ENCODE measurements at places on chromosomes 3 and 15.
A peak's percentile ranks its signal among the peaks of the same experiment; 100 is the strongest.

GRCh38 chr3:50542177-50543034 lies 25.1 kb downstream of the C3orf18 start:
- no peaks in the 10 kb centered on the region for H3K4me1 ChIP-seq
- H3K36me3 ChIP-seq = no peaks in the 10 kb centered on the region

DNA sequence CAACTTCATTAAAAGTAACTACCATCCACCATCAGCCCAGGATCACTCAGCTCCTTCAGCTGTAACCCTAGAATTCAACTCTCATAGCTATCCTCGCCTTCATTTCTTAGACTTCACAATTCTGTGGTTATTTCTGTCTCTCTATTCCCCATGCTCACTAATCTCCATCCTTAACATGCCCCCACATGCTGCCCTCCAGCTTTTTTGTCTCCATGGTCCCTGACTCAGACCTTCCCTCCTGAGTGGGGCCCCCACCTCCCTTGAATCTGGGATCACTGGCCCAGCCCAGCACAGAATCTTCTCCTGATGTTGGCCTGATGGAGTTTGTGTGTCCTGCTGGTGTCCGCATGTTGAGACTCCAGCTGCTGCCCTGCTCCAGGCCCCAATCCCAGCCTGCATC lies 41.7 kb downstream of the CHST14 start:
- H3K4me1 ChIP-seq = no peaks in the 10 kb centered on the region
- H3K4me3 ChIP-seq = no peak overlapping the region
- 0 out of 2 replicates have a peak, but pooled peaks cover 7% of the 10 kb centered on the region for H3K27me3 ChIP-seq
- H3K36me3 ChIP-seq = no peaks in the 10 kb centered on the region
- no peak for DNase-seq
- no peak overlapping the region for H3K27ac ChIP-seq

DNA sequence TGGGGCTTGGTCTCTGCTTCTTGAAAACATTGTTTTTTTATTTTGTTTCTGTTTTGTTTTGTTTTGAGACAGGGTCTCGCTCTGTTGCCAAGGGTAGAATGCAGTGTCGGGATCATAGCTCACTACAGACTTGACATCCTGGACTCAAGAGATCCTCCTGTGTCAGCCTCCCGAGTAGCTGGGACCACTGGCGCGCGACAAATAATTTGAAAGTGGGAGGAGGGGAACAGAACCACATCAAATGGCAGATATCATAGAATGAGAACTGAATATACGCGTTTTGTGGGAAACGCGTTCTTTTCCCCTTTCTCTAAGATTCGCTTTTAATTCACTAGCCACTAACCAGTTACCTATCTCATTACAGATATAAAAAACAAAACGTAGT lies 641 bp upstream of the VPS13C start:
- peak overlapping the region; percentile 100 for H3K4me3 ChIP-seq
- peaks cover 4% of the 10 kb centered on the region for H3K4me1 ChIP-seq
- peak overlapping the region; percentile 77 for H3K27ac ChIP-seq
- no peaks in the 10 kb centered on the region for H3K27me3 ChIP-seq
- no peak for DNase-seq

DNA sequence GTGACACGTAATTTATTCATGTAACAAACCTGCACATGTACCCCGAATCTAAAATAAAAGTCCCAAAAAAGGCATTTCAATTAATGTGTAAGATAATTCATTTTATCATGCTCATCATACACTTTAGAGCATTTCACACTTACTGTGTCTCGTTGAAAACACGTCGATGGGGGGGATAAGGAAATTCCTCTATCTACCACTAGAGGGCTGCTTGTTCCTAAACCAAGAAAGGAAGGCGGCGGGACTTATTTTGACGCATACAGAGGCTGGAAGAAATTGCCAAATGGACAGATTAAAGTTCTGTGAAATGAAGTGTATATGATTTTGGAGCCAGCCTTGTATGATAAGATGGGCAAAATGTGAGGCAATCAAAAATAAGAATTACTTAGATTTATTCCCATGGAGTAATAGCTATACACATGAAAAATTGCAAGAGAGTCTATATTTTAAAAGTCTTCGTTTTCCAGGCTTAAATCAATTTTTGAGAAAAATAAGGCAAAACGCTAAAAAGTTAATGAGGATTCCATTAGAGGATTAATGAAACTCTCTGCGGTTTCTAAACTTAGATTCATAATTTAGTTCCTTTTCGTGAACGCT lies 346.8 kb downstream of the CNTN3 start:
- no peak overlapping the region for H3K27ac ChIP-seq
- no peaks in the 10 kb centered on the region for H3K36me3 ChIP-seq
- H3K27me3 ChIP-seq = no peaks in the 10 kb centered on the region
- DNase-seq = peak; percentile 74
- peaks cover 46% of the 10 kb centered on the region for H3K4me1 ChIP-seq

GRCh38 chr3:27533718-27534573 lies 49.8 kb upstream of the SLC4A7 start:
- H3K4me3 ChIP-seq = peak overlapping the region; percentile 16
- peak; percentile 99 for DNase-seq
- no peaks in the 10 kb centered on the region for H3K27me3 ChIP-seq
- H3K27ac ChIP-seq = peak overlapping the region; percentile 91

DNA sequence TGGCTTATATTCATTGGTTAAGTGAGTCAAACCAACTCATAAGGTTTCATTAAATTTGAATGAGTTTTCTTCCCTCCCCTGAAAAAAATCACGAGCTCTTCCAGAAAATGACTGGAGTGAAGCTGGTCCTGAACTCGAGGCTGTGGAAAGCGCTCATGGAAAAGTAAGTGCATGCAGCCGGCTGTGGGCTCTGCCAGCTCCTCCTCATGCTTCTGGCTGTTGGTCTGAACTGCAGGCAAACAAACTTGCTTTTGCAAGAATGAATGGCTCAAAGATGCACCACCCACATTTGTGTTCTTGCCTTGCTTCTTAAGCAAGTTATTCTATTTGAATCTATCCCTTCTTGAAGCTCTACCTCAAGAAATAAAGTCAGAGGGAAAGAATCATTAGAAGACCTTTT lies 6.2 kb downstream of the ETV5 start:
- DNase-seq = peak; percentile 34
- H3K4me1 ChIP-seq = peaks cover 44% of the 10 kb centered on the region
- no peaks in the 10 kb centered on the region for H3K36me3 ChIP-seq
- no peaks in the 10 kb centered on the region for H3K27me3 ChIP-seq

GRCh38 chr3:48897460-48898376 lies 964 bp downstream of the SLC25A20 start:
- peaks cover 9% of the 10 kb centered on the region for H3K4me1 ChIP-seq
- peak overlapping the region; percentile 98 for H3K4me3 ChIP-seq
- DNase-seq = peak; percentile 7

DNA sequence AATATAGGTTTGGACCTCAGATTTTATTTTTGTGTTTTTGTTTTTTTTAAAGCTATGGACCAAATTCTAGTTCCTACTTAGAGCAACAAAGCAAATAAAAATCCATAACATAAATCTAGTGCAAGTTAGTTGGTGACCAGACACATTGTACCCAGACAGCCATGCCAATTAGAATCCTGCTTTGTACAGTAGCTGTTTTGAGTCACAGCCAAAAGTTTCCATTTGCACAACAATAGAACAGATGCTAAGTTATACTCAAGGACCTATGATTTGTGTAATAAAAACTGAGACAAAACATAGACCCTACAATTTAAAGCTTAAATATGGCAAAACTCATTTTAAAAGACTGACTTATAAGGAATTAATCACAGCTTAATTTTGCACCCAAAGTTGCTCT lies 513.1 kb upstream of the CBLB start:
- H3K27ac ChIP-seq = no peak overlapping the region
- H3K4me3 ChIP-seq = no peak overlapping the region
- H3K27me3 ChIP-seq = no peaks in the 10 kb centered on the region

DNA sequence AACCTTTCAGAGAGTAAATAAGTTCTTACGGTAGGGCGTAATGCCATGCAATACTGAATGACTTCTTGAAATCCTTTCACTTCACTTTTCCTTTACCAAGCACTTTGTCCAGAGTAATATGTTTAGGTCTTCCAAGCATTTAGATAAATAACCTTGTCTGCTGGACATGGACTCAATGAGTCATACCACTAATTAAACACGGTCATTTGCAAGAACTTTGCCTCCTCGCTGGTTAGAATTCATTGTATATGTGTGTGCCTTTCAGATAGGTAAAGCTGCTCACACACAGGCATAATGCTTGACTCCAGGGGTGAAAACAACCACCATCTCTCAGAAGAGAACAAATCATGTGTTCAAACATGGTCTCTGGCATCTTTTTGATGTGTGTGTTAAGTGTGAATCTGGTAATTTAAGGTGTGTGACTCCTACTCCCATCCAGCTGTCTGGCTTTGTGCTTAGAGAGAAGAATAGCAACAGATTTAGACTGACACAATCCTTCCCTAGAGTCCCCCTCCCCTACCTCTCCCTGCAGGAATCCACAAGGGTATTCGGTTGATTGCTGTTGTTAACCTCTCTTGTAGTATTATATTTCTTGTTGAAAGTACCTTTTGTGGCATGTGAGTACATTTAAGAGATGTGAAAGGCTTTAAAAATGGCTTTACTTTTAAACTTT lies 419.0 kb downstream of the CNTN4 start:
- no peaks in the 10 kb centered on the region for H3K27me3 ChIP-seq
- no peak overlapping the region for H3K4me3 ChIP-seq
- H3K4me1 ChIP-seq = no peaks in the 10 kb centered on the region
- H3K36me3 ChIP-seq = no peaks in the 10 kb centered on the region
- no peak overlapping the region for H3K27ac ChIP-seq
- DNase-seq = no peak

Measured in GM23248 (cell line).